T-cell (primary cell): ENCODE measurements at places on chromosomes 13 and 19. TPM values are rescaled to one million over a fixed set of nuclear protein-coding genes. Genes with fewer than 3 reads are reported as not detected.
A peak's percentile ranks its signal among the peaks of the same experiment; 100 is the strongest.

POU2F2 gene
- 27.9 TPM for total RNA-seq

ZSCAN5B gene
- total RNA-seq, result not detected

DNA sequence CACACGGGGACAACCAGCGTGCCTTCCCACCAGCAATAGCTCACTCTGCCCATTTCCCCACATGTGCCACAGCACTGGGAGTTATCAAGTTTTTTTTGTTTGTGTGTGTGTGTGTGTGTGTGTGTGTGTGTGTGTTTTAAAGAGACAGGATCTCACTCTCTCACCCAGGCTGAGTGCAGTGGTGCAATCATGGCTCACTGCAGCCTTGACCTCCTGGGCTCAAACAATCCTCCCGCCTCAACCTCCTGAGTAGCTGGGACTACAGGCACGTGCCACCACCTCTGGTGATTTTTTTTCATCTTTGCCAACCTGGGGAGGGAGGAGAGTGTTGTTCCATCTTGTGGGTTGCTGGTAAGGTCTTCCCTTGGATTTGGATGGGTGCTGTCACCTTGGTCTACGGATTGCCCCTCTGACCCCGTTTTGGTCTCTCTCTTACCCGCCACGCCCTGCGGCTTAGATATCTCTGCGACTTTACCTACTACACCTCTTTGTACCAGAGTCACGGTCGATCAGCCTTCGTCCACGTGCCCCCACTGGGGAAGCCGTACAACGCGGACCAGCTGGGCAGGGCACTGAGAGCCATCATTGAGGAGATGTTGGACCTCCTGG lies 22.6 kb downstream of the PGPEP1 start:
- DNase-seq, result no peak
- H3K4me3 ChIP-seq, result no peak overlapping the region
- no peaks in the 10 kb centered on the region for H3K4me1 ChIP-seq
- no peaks in the 10 kb centered on the region for H3K36me3 ChIP-seq
- no peak overlapping the region for H3K27ac ChIP-seq

GRCh38 chr13:33196767-33197166 lies 88.8 kb downstream of the STARD13 start:
- peaks cover 6% of the 10 kb centered on the region for H3K27me3 ChIP-seq
- no peak for DNase-seq
- no peak overlapping the region for H3K4me3 ChIP-seq
- no peaks in the 10 kb centered on the region for H3K4me1 ChIP-seq

- H3K27ac ChIP-seq, result no peak overlapping the region
- H3K4me1 ChIP-seq, result peaks cover 28% of the 10 kb centered on the region
- H3K36me3 ChIP-seq, result no peaks in the 10 kb centered on the region
- DNase-seq, result no peak
- peaks cover 12% of the 10 kb centered on the region for H3K27me3 ChIP-seq
These were observed 5.8 kb downstream of the KASH5 start for GRCh38 chr19:49393881-49394280.

GRCh38 chr13:96696389-96696900 lies 297.8 kb downstream of the OXGR1 start:
- no peaks in the 10 kb centered on the region for H3K27me3 ChIP-seq
- no peaks in the 10 kb centered on the region for H3K36me3 ChIP-seq
- H3K4me1 ChIP-seq, result no peaks in the 10 kb centered on the region
- no peak overlapping the region for H3K4me3 ChIP-seq
- H3K27ac ChIP-seq, result no peak overlapping the region

GRCh38 chr13:113897161-113897560 lies 33.3 kb upstream of the GAS6 start:
- no peaks in the 10 kb centered on the region for H3K36me3 ChIP-seq
- no peaks in the 10 kb centered on the region for H3K4me1 ChIP-seq
- H3K27ac ChIP-seq, result no peak overlapping the region
- H3K27me3 ChIP-seq, result peaks cover 35% of the 10 kb centered on the region
- no peak for DNase-seq

DNA sequence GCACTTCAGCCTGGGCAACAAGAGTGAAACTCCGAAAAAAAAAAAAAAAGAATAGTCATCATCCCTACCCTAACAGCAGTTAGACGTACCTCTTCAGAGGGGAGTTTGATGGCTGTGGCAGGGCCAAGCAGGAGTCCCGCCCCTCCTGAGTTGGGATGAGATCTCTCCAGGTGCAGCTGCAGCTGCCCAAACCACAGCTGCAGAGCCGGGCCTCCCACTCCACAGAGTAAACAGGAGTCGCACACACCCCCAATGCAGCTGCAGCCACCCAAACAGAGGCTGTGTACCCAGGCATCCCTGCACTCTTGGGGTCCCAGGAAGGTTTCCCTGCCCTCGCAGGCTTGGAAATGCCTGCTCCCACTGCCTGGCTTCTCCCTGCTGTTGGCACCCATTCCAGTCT lies 17.4 kb upstream of the MLLT1 start:
- H3K36me3 ChIP-seq, result no peaks in the 10 kb centered on the region
- H3K27ac ChIP-seq, result no peak overlapping the region
- DNase-seq, result no peak
- H3K4me3 ChIP-seq, result no peak overlapping the region

DNA sequence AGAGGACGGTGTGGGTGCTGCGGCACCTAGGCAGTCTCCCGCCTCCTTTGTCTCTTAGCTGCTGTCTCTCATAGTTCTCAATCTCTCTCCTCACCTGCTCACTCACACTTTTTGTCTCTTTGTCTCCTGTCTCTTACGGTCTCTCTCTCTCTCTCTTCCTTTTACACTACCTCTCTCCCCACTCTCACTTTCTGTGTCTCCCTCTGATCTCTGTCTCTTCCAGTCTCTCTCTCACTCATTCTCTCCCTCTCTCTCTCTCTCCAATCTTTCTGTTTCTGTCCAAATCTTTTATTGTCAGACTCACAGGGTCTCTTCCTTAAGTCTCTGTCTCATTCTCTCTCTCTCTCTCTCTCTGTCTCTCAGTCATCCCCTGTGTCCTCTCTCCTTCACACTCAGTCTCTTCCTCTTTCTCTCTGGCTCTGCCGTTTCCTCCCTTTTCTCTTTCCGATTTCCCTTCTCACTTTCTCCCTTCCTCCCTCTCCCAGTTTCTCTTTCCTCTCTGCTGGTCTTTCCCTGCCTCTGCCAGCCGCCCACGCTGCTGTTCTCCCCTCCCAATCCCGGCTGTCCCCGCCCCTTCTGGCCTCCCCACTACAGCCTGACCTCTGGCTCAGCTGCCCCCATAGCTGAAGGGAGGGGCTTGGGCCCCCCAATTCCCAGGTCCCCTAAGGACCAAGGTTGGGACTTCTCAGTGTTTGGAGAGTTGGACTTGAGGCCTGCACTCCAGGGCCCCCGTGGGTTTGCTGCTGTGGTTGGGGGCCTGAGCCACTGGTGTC lies at the start of gene PLEKHA4:
Gene PLEKHA4, minus strand, starts transcription at position 504 of the 773 bp plus-strand sequence. CDS start 997 bp downstream, outside the sequence.
- H3K4me3 ChIP-seq, result no peak within 1 kb of the TSS
- no peaks in the 10 kb centered on the region for H3K36me3 ChIP-seq
- H3K27ac ChIP-seq, result no peak within 1 kb of the TSS

GRCh38 chr19:400976-401865 lies 7.7 kb downstream of the C2CD4C start:
- no peak for DNase-seq
- no peaks in the 10 kb centered on the region for H3K4me1 ChIP-seq
- H3K27ac ChIP-seq, result no peak overlapping the region
- H3K27me3 ChIP-seq, result no peaks in the 10 kb centered on the region
- H3K36me3 ChIP-seq, result no peaks in the 10 kb centered on the region
- no peak overlapping the region for H3K4me3 ChIP-seq

DNA sequence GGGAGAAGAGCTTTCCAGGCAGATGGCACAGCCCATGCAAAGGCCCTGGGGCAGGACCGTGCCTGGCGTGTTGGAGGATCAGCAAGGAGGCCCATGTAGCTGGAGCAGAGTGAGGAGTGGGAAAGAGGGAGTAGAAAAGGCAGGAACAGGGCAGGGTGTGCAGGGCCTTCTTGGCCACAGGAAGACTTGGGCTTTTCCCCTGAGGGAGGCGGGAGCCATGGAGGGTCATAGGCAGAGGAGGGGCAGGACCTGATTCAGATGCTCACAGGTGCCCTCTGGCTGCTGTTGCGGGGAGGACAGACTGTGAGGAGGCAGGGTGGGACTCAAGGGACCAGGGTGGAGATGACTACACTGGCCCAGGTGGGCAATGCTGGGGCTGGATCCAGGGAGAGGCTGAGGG lies 13.8 kb upstream of the PTPRS start:
- H3K27me3 ChIP-seq, result peaks cover 44% of the 10 kb centered on the region
- no peak overlapping the region for H3K4me3 ChIP-seq
- H3K4me1 ChIP-seq, result no peaks in the 10 kb centered on the region
- DNase-seq, result no peak

GRCh38 chr13:113183450-113184129 lies 24.9 kb downstream of the PCID2 start:
- H3K4me3 ChIP-seq, result no peak overlapping the region
- peaks cover 61% of the 10 kb centered on the region for H3K4me1 ChIP-seq
- no peaks in the 10 kb centered on the region for H3K27me3 ChIP-seq
- peaks cover 63% of the 10 kb centered on the region for H3K36me3 ChIP-seq
- H3K27ac ChIP-seq, result peak overlapping the region; percentile 61

- no peaks in the 10 kb centered on the region for H3K27me3 ChIP-seq
- peak overlapping the region; percentile 52 for H3K4me3 ChIP-seq
- DNase-seq, result peak; percentile 83
- no peaks in the 10 kb centered on the region for H3K36me3 ChIP-seq
- peaks cover 49% of the 10 kb centered on the region for H3K4me1 ChIP-seq
These were observed 6.6 kb upstream of the EML2 start for GRCh38 chr19:45645631-45646344.
